Transverse colon (tissue), 4 donors: ENCODE measurements at places on chromosomes 16 and 17.

DNA sequence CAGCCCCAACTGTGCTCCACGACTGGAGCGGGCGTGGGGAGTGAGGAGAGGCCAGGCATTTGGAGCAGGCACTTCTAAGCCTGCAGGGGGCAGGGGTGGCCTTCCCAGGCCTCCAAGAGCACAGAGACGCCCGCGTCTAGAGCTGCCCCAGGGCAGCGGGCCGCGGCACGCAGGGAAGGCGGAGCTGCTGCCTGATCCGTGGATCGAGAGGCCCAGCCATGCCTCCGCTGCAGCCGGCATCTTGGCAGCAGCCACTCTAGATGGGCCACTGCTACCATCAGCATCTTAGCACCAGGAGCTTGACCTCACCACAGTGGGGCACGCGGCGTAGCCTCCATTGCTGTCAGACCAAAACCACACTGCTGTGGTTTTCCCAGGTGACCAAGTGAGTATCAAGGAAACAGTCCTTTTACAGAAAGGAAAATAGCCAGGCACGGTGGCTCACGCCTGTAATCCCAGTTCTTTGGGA lies 20.4 kb upstream of the WDR45B start:
- DNase-seq, result peak; percentile 79

DNA sequence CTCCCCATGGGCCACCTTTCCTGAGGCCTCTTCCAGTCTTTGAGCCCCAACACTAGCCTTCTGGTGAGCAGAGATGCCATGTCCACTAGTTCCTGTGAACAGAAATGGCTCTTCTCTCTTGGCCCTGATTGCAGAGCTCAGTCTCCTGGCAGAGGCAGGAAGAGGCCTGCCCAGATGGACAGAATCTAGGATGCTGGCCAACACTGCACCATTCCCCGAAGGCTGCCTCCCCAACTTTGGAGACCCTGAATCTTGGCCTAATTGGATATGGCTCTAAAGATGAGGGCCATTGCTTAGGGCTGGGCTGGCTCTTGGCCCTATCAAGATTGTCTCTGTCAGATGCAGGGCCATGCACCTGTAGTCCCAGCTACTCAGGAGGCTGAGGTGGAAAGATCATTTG lies 18.0 kb upstream of the DYNLL2 start:
- DNase-seq, result no peak

DNA sequence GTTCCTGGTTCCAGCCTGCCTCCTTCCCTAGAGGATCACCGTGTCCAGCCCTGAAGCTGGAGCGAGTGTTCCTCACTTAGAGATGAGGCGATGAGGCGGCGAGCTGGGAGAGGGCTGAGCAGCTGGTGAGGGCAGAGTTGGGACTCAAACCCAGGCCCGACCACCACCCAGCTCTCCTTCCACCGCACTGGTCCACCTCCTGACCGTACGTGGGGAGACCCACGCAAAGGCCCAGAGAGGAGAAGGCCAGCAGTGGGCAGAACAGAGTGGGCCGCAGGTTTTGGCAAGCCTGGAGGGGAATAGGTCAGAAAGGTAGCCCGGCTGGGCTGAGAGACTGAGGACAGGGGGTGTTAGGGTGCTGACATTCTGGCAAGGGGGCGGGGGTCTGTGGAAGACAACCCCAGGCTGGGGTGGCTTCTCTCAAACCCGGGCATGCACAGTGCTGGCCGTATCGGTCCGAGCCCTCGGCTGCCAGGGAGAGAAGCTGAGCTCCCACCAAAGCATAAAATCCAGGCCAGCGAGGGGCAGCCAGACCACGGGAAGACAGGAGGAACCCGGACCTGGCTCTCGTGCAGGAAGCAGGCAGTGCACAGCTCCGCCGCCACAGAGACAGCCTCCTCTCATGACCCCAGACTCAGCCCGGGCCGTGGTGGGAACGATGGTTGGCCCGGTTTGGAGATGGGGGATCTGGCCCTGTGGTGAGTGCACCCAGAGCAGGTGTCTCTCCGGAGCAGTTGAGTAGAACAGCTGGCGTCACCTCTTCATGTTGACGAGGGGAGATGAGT lies 24.9 kb downstream of the MLYCD start:
- DNase-seq, result no peak

- no peak for DNase-seq
Measured at GRCh38 chr17:54944796-54945195, 23.7 kb downstream of the COX11 start.

DNA sequence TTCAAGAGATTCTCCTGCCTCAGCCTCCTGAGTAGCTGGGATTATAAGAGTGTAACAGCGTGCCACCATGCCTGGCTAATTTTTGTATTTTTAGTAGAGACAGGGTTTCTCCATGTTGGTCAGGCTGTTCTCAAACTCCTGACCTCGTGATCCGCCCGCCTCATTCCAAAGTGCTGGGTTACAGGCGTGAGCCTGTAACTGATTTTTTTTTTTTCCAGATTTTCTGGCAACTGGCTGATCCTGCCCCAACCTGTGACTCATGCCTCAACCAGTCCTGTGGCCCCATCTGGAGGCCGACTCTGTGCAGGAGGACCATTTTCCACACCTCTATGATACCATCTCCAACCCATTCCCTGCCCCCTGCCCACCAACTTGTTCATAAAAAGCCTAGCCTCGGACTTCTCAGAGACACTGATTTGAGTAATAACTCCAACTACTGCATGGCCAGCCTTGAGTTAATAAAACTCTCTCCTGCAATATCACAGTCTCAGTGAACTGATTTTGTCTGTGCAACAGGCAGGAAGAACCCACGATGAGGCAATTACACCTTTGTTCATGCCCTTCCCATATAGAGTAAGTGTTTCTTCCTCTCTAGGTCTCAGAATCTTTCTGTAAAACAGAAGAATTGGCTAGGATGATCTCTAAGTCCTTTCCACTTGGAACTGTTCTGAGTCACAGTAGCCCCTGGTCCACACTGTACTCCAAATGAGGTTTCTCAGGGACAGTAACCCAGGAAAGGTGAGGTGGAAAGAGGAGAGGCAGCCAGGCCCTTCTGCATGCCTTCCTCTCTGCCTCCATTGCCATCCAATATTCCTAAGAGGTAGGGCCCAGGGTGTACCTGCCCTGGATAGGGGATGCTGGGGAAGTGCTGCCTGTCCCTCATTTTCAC lies 8.8 kb upstream of the CNOT1 start:
- peak; percentile 35 for DNase-seq

DNA sequence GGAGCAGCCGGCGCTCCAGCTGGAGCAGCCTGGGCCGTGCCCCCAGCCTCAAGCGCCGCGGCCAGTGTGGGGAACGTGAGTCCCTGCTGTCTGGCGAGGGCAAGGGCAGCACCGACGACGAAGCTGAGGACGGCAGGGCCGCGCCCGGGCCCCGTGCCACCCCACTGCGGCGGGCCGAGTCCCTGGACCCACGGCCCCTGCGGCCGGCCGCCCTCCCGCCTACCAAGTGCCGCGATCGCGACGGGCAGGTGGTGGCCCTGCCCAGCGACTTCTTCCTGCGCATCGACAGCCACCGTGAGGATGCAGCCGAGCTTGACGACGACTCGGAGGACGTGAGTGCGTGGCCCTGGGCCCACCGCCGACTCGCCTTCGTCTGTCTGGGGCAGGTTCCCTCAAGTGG lies 16.0 kb downstream of the TPSG1 start:
- DNase-seq, result no peak

- DNase-seq, result no peak
Measured at GRCh38 chr17:68701046-68701445, 99.9 kb upstream of the FAM20A start.

- DNase-seq, result no peak
Measured at GRCh38 chr16:35741546-35741945, 2282.1 kb downstream of the TP53TG3F start.

GRCh38 chr17:63626551-63627180 lies 4.4 kb downstream of the MAP3K3 start:
- DNase-seq, result no peak

DNA sequence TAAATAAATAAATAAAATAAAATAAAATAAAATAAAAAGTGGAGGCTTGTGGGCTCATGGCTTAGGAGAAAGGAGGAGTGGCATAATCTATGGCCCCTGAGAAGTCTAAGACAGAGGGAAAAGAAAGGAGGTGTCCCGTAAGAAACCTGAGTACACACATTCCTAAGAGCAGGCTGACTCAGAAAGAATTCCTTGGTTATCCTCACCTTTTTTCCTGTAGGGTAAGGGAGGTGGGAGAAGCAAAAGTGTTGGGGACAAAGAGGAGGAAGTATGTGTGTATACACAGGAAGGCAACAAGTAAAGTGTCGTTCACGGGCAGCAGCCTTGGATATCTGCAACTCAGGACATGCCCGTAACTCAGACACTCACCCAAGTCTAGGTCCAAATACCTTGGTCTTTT lies 29.3 kb downstream of the MARF1 start:
- DNase-seq, result no peak

DNA sequence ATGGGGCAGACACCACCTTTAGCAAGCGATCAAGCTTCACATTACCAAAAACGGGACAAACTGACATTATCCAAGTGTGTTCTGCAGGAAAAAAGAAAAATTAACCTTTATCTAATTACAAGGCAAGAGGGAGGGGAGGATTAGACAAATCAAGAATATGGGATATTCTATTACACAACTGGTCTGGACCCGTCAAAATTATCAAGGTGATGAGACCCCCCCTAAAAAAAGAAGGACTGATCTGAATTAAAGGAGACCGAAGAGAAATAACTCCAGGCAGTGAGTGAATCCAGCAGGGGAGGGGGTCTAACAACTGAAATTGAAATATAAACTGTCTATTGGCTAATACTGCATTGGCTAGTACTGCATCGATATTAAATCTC lies 424 bp upstream of the NUBP1 start:
- no peak for DNase-seq

- DNase-seq, result no peak
Measured at GRCh38 chr16:52474679-52475078, 72.3 kb downstream of the TOX3 start.

DNA sequence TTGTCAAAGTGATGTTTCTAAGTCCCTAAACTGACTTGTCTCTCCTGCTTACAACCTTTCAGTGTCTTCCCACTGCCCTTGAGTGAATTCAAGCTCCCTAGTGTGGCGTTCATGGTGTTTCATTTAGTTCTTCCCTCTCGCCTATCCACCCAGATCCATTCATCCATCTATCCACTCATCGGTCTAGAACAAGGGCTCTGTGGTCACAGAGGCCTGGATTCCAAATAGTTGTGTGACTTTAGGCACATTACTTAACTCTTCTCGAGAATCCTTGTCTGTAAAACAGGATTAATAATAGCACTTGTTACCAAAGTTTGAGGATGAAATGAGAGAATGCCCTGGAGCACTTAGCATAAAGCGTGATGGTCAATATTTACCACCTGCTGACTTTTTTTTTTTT lies 870 bp upstream of the TAC4 start:
- no peak for DNase-seq

DNA sequence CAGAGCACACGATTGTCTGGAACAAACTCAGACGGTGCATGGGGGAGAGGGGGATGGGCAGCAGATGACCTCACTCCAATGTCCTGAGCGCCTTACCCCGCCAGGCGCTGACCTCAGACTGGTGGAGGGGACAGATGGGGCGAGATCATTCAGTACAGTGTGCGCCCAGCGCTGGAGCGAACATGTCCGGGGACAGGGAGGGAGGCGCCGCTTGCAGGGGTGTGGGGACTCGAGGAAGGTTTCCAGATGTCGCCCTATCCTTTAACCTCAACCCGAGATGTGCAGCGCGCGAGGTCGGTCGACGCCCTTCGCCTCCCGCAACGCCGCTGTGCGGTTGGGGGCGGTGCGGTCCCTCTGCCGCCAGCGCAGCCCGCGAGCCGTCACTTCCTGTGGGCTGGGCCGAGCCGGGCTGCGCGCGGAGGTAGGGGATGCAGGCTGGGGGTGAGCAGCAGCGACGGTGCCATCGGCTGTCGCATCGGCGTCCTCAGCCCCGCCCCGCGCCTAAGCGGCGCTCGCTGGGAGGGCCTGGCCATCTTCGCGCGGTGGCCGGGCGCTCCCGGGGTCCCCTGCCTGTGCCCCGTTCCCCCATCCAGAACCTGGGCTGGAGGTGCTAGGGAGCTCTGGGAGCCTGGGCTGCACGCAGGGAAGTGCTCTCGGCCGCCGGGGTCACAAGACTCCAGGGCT lies 5.3 kb upstream of the CDR2L start:
- DNase-seq, result peak; percentile 77

GRCh38 chr17:19322129-19322505 lies 40.4 kb downstream of the B9D1 start:
- DNase-seq, result no peak

DNA sequence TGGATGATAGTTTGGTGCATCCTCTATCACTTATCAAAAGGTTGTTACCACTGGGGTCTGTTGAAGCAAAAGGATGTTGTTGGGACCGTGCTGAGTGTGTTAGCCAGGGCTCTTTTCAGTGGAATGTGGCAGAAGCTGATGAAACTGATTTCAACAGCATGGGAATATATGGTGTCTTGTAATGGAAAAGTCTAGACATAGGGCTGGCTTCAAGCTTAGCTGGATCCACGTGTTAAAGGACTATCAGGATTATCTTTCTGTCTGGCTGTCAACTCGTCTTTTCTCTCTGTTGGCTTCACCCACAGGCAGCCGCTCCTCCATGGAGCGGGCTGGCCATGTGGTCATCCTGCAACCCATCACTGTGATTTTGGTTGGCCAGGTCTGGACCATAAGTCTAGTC lies 8.7 kb downstream of the SNX29 start:
- no peak for DNase-seq

DNA sequence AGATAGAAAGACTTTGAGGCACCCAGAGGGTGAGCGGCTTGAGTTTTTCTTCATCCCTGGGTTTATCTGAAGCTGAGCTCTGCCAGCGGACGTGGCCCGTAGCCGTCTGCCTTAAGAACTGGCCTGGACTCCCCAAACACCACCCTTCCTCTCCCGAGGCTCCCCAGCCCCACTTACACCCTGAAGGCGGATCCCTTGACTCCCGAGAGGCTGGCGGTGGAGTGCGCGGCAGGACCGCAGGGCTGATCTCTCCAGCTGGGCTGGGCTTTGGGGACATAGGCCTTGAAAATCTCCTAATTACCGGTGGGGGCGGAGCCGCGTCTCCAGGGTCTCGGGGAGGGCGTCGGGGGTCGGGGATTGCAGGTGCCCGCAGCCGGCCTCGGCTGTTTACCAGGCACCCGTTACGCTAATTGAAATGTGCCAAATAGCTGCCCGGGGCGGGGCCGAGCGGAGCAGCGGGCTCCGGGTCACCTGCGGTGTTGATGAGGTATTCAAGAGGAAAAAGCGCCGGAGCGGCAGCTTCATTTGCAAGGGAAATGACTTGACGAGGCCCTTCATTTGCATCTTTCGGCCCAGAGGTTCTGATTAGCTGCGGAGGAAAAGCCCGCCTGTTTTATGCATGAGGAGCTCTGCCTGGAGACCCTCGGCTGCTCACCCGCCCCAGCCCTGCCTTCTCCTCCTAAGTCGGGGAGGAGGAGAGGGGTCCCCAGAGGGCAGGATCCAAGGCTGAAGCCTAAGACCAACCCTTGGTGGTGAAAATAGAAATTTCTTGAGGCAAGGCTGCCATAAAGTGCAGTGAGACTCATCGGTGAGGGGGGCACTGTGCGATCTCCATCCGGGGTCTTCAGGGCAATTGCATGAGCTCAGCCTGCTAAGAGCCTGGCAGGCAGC lies 100.7 kb downstream of the MGAT5B start:
- DNase-seq, result peak; percentile 55
